Stimulated activated CD8-positive, alpha-beta memory T cell treated with anti-CD3 and anti-CD28 coated beads, Interleukin-15, amount 100 ng/mL, for 1 hour (primary cell): ENCODE measurements at places on chromosomes 3 and 15.
A peak's percentile ranks its signal among the peaks of the same experiment; 100 is the strongest.

GRCh38 chr3:137163241-137163871, 205.6 kb downstream of the IL20RB start:
- no peak for DNase-seq

- no peak for DNase-seq
Observed at GRCh38 chr3:58800940-58801339, 134.4 kb upstream of the FAM3D start.

DNA sequence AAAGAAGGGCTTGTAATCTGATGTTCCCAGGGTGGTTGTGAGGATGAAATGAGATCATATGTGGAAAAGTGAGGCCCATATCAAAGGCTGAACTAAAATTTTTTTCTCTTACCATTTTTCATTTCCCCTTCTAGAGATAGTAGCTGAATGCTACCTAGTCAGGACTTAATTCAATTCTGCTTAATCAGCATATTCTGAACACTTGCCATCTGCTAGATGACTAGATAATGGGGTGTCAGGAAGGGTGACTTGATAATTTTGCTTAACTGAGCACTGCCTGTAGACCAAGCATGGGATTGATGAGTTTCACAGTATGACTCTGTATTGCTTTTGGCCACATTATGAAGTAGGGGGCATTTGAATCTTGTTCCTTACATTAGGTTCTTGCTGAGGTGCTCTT, 136.2 kb downstream of the CHST2 start:
- DNase-seq: no peak

GRCh38 chr3:112456147-112456546, 43.1 kb downstream of the BTLA start:
- no peak for DNase-seq

- DNase-seq: no peak
Observed at GRCh38 chr15:41940441-41940857, 31.9 kb downstream of the EHD4 start.

- DNase-seq: no peak
Observed at GRCh38 chr3:41893977-41894376, 67.9 kb downstream of the ULK4 start.

DNA sequence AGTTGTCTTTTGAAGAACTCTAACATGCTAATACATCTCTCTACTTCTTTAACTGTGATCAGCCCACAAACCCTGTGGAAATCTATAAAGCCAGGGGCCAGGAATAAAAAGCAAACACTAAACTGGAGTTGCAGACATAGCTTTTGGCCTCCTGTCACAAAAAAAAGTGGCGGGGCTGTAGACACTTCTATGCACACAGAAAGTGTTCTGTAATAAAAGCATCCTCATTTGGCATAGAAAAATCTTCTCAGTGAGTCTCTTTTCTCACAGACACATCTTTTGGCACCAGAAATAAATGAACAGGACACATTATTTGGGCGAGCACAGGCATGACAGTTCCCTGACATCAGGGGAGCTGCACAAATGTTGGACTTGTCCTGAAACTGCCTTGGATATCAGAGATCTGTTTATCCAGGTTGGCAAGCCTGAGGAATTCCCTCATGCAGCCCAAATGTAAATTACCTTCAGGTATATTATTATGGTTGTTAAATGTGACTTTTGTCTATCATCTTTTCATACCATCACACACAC, 355.4 kb downstream of the FGF12 start:
- DNase-seq: no peak

- no peak for DNase-seq
Observed at GRCh38 chr3:160540551-160540950, 24.8 kb downstream of the KPNA4 start.

- no peak for DNase-seq
Observed at GRCh38 chr15:101328001-101328400, 33.0 kb upstream of the SNRPA1 start.

DNA sequence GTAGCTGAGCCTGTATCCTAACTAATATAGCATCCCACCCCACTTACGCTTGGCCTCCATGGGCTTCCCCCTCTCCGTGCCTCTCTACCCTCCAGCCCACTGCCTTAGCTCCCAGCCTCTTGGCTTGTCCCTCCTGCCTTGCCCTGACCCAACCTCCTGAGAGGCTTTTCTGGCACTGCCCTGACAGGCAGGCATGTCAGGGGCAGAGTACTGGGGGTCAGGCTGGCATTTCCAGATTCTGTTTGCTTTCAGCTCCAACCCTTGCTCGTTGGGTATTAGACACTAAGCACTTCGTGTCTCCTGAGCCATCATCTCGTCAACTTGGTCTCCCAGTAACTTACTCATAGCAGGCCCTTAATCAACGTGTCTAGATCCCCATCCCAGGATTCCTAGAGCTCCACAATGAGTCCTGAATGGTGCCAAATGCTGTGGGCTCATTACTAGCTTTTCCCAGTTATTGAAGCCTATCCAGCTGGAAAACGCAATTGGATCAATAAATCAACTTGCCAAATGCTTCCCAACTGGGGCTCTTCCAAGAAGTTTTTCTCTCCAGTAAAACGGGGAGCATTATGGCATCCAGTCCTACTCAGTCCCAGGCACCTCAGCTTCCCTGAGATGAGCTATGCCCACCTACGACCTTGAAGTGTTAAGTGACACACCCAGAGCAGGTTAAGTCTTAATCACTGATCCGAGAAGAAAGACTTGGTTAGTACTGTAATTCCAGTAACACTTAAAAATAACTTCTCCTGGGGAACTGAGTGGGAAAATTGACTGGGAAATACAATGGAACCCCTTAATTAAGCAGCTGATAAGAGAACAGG, 78.5 kb upstream of the DLG1 start:
- no peak for DNase-seq

- no peak for DNase-seq
Observed at GRCh38 chr3:115693868-115694267, 70.6 kb downstream of the GAP43 start.

GRCh38 chr3:13597661-13598060, 48.7 kb downstream of the FBLN2 start:
- no peak for DNase-seq

DNA sequence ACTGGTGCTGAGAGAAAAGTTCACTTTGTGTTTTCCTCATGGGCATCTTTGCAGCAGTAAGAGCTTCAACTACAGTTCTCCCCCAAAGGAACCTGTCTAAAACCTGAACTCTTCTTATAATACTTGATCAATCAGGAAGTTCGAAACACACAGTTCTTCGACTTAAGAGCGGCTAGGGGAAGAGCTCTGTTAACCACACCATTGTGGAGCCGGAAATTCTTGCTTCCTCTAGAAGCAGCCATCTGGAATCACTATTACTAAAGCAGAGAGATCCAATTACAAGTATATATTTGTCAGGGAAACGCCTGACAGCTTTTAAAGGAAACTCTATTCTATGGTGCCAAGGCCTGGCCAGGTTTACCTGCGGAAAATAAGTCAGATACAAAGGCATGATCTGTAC, 337.3 kb upstream of the CBLB start:
- no peak for DNase-seq

GRCh38 chr3:144052275-144052674, 80.7 kb downstream of the DIPK2A start:
- DNase-seq: no peak

DNA sequence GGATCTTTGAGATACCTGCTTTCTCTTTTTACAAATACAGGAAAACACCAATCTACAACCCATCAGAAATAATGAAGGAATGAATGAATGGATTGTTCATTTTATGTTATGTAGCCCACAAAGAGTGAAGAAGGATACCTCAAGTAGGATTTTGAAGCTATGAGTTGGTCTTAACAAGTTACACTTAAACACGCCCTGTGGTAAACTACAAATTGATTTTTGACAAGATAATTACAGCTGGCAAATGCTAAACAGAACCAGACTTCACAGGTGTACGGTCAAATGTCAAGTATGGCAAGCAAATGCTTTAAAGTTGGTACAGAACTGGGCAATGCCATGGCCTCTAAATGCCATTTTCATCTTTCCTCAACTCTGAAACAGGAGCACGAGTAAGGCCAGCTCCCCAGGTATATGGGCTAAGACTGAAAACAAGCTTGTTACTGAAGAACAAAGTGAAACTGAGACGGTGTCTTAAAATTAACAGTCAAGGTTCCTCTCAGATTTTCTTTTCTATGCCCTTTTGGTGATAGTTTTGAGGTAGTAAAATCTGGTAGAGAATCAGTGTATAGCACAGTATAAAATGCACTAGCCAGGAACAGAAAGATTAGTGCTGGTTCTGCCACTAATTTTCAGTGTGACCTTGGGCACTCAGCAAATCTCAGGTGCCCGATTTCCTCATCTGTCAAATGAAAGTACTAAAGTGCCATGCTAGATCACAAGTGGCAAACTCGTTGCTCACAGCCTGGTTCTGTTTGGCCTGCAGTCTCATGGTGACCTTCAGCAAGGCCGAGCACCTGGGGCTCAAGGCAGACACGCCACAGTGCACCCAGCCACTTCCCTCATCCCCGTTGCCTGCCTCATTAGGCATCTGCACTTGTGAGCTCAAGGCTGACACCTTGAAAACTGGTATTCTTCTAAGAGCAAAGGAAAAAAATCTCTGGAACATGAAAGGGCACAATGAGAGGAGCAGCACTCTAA, 9.5 kb downstream of the RUVBL1 start:
- DNase-seq: no peak

DNA sequence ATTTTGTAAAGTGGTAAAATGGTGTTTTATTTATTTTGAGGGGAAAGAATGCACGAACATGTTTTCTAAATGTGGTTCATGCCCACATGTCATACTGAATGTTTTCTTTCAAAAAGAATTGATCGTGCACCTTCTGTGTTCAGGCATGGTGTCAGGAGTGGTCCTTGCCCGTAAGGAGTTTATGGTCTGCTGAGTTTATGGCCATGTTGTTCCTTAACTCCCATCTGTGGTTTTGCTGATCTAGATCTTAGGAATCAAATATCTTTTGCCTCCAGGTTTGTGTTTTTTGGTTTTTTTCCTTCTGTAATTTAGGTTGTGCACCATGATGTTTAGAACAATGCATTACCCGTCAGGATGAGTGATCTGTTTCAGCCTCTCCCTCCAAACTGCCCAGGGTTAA, 304.4 kb upstream of the NR2E3 start:
- DNase-seq: no peak

- DNase-seq: peak; percentile 23
Observed at GRCh38 chr15:101242160-101242998, 9.5 kb downstream of the CHSY1 start.

GRCh38 chr3:62755285-62755684, 119.9 kb downstream of the CADPS start:
- no peak for DNase-seq

DNA sequence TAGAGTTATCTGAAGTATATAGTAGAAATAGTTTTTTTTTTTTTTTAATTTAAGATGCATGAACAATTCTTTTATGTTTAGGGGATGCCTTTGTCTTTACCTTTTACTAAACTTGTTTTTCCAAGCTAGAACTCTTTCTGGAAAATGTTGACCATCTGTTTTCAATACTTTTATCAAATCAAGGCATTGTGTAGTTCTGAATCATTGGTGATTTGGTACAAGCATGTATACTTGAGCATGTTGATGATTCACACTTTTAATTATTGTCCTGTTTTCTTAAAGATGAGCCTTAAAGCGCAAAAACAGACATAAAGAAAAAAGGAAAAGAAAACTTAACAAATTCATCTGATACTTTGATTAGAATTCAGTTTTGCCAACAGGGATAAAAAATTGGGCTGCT, 28.3 kb downstream of the PDCD6IP start:
- DNase-seq: no peak

GRCh38 chr15:78651930-78652615, 11.1 kb upstream of the CHRNB4 start:
- DNase-seq: no peak

GRCh38 chr15:87609474-87609873, 647.1 kb downstream of the NTRK3 start:
- no peak for DNase-seq

- DNase-seq: no peak
Observed at GRCh38 chr3:116339441-116340028, 105.8 kb downstream of the LSAMP start.
